Hippocampal formation (tissue), 2 donors: ENCODE measurements at places on chromosomes 7 and 10.

DNA sequence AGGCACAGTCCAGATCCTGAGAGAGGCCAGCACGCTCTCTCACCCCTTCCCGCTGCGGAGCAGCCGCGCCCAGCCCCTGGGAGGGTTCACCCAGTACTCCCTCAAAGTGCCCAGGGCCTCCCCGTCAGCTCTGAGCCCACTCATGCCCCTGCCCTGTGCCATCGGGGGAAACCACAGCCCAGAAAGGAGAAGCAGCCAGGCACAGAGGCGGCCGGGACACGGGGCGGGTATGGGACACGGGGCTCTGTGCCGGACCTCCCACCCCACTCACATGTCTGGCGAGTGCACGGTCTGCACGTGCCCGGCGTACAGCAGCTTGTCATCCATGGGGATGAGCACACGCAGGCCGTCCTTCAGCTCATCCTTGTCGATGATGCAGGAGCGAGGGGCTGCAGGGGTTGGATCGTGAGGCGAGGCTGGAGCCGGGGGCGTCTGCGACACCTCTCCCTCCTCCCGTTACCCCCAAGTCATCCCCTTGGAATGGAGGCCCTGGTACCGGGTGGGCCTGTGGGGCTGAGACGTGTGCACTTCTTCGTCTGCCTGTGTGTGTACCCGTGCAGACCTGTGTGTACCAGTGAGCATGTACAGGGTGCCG, 38.2 kb downstream of the SLC29A4 start:
- DNase-seq: no peak

DNA sequence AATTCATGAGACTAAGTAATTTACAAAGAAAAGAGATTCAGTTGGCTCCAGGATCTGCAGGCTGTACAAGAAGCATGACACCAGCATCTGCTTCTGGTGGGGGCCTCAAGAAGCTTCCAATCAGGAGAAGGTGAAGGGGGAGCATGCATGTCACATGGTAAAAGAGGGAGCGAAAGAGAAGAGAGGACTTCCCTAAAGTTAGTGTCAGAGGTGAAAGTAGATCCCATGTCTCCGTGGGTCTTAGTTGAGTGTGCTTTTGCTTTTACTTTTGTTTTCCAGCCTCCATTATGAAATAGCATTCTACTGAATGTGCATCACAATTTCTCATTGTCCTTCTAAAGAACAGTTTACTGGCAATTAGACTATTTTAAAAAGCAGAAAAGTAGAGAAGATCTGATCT, 213.6 kb upstream of the FZD1 start:
- DNase-seq: no peak

GRCh38 chr7:128867241-128867640, 4.6 kb downstream of the ATP6V1F start:
- DNase-seq: no peak

DNA sequence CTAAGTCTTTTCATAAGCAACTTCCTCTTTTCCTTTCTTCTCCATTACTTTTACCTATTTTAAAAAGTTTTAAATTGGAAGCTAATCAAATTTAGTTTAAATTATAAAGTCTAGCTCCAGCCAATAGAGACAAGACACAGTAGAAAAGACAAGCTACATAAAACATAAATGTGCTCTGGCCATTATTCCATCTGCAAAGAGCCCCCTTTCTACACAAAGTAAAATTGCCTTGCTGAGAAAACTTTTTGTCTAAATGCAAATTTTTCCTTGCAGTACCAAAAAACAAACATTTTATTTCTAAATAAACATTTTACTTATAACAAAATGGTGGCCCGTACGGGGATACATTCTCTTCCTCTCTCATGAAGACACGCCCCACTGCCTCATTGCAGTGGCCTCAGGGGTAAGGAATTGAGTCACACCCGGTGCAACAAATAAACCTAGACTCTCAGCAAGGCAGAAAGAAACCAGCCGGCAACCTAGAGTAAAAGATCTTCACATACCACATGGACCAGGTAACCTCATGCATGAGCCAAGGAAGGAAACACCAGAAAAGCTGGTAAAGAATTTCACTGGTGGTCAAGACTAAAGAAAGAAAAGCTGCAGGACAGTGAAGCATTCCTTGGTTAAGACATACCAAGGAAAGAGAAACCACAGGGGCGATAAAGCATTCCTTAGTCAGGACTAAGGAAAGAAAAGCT, 71.6 kb upstream of the ZNF746 start:
- DNase-seq: no peak

DNA sequence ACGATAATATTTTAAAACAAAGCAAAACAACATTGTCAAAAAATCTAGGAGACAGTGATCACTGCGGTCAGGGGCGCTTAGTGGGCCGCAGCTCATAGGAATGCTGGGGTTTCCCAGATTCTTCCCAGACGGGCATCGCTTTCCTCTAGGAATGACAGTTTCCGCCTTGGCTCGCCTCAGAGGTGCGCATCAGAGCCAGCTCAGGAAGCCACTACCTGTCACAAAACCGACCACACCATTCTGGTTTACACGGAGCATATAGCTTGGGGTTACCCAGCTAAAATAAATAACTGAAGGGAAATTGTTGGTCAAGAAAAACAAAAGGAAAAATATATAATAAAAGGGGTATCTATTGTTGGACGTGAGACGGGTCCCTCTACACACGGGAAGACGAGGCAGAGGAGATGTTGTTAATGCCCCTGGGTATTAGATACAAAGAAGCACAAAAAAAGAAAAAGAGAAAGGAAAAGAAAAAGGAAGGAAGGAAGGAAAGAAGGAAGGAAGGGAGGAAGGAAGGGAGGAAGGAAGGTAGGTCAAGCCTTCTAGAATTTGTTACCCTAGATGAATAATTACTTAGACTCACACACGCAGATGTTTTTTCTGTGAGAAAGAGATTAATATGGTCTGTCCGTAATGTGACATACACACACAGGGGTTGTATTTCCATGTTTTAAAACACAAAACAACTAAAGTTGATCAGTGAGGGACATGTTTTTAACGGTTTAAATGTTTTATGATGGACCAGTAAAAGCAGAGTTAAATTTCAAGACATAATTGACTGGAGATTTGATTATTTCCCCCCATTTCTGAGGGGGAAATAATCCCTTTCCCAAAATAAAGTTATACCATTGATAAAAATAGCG, 292.4 kb upstream of the NFE2L3 start:
- no peak for DNase-seq

DNA sequence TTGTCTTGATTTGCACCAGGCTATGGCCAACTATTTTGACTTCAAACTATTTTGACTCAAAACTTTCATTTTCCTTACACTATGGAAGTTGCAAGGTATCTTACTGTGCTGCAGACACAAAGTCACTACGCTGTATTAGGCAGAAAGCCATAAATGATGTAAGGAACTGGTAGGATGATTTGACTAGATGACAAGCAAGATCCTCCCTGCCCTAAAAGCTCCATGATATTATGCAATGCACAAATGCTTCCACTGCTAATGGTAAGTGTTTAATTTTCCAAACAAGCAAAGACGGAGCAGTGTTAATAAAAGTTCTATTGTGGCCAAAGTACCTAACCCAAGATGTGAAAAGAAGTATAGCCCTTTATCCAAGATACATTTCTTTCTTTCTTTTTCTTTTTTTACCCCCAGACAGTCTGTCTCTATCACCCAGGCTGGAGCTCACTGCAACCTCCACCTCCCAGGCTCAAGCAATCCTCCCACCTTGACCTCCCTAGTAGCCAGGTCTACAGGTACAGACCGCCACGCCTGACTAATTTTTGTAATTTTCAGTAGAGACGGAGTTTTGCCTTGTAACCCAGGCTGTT, 98.2 kb downstream of the ANK3 start:
- DNase-seq: no peak

DNA sequence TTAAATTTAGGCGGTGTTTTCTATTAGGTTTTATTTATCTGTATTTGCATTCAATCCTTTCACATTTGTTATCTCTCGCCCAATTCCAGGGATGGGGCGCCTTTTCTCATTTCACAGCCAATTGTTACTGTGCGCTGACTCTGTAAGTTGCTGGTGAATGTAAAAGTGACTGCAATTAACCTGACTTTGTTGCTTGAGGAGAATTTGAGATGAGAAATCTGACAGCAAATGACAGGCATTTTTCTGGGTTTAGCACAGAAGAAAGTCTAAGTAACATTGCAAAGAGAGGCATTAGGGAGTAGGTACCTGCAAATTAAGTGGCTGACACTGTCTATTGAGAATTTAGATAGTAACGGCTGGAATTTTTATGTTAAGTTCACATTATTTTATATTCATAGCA, 16.6 kb downstream of the FOXP2 start:
- DNase-seq: no peak

GRCh38 chr10:26879744-26880143, 19.0 kb upstream of the ABI1 start:
- DNase-seq: no peak

GRCh38 chr7:128266883-128267594, 26.0 kb downstream of the LEP start:
- peak; percentile 45 for DNase-seq

DNA sequence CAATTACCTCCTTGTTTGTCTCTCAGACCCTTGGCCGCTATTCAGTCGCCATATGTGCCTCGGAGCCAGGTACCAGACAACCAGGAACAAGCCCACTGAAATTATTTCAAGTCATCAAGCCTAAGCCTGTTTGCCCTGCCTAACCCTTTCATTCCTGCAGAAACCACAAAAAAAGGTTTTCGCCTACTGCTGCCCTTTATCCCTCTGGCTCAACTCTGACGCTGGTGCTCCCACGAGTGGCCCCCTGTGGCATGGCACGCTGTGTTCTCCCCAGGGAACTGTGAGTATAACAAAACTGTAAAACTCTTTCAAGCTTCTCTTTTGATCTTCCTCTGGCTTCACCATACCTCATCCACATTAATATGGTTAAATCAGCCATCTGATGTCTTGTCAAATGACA, 215.7 kb upstream of the CDC14C start:
- no peak for DNase-seq

- no peak for DNase-seq
These were observed 15.3 kb upstream of the PRKAR2B start for GRCh38 chr7:107029061-107029763.

- no peak for DNase-seq
These were observed 27.8 kb downstream of the CAV1 start for GRCh38 chr7:116552602-116553001.

DNA sequence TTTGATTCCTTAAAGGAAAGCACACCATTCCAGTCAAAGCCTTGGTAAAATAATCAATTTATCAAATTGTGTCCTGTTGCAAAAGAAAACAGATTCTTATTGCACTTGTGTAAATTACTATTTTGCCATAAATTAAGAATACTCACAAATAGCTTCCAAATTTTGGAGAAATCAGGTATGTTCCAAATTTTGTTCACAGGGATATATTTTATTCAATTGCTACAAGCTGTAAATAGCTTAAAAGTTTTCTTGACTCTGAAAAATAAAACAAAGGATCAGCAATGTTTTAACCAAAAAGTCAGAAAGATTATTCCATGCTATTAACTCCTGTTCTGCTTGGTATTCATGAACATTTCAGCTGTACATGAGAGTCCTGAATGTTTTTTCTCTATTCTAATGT, 47.4 kb upstream of the CHST3 start:
- DNase-seq: no peak
